ENCODE measurements at places on chromosomes 6 and 20.

DNA sequence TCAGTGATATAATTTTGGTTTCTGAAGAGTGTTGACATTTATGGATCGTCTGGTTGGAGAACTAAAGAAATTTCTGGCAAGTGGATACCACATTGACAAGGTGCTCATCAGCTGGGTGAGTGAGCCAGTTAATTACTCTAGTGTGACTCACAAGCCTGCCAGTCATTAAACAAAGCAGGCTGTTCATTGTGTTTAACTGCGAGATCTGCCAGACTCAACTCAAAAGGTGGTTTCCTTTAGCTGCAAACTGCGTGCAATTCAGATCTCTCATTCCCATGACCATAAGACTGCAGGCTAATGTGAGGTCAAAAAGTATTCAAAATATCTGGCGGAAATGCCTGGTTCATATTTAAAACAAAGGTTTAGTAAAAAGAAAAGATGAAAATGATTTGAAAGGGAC is 32.5 kb upstream of the IYD start:
- DNase-seq, result no peak

- peak; percentile 60 for DNase-seq
These were observed 7.9 kb downstream of the COL9A3 start for GRCh38 chr20:62824476-62825332.

- DNase-seq, result no peak
These were observed 65.8 kb downstream of the E2F3 start for GRCh38 chr6:20467437-20467836.

- DNase-seq, result no peak
These were observed 176.4 kb upstream of the BMP2 start for GRCh38 chr20:6590891-6591637.

DNA sequence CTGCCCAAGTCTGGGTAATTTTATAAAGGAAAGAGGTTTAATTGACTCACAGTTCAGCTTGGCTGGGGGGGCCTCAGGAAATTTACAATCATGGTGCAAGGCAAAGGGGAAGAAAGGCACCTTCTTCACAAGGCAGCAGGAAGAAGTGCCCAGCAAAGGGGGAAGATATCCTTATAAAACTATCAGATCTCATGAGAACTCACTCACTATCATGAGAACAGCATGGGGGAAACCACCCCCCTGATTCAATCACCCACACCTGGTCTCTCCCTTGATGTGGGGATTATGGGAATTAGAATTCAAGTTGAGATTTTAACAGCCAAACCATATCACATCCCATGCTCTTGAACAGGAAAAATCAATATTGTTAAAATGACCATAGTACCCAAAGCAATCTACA is 215.2 kb upstream of the TAB2 start:
- no peak for DNase-seq

DNA sequence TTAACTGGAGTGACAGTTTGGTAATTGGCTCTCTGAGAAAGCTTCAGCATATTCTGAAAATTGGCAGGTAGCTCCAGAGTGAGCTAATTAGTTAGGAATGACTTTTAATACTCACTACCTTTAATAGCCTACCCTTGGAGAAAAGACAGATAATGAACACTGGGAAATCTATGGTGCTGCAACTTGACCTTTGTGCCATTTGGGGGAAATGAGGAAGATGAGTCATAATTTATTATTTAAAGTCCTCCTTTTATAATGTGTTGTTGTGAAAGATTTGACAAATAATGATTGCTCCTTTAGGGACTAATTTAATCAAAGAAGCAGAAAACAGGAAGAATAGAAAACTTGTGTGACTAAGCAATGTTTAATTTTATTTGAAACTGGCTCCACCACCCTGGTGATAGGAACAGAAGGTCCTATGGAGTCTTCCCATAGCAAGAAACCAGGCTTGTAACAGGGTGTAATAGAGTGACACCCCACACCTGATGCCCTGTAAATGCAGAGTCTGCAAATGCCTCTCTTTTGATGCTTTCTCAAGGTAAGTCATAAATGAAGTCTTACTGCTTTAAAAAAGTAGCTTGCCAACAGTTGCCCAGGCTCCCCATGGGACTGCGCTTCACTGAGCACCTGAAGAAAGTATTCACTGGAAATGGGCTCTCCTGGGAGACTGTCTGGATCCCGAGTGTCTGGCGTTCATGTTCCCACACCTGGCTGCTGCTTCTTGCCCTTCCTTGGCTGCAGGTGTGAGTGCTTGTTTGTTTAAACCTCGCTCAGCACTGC is 134.4 kb downstream of the LRRC1 start:
- DNase-seq, result no peak

DNA sequence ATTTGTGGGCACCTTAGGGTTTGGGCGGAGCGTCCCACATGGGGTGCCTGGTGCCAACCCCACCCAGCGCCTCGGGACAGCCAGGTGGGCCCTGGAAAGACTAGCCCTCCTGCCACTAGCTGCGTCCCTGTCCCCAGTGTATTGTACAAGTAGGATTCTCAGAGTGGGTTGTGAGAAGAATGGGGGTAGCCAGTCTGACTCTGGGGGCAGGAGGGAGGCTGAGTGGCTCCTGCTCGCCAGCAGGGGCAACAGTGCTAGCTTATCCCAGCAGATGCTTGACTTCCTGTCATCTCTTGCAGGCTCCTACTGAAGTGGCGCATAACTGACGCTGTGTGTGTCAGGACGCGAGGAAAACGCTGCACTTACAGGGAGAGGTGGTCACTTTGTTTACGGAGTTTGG is 9.3 kb downstream of the PSMA7 start:
- DNase-seq, result no peak

GRCh38 chr20:34171640-34172039 is 59.6 kb upstream of the EIF2S2 start:
- peak; percentile 74 for DNase-seq

- DNase-seq, result no peak
These were observed 26.9 kb upstream of the LRRC1 start for GRCh38 chr6:53767941-53768340.

- no peak for DNase-seq
These were observed 14.3 kb upstream of the SLC13A3 start for GRCh38 chr20:46665602-46666001.

GRCh38 chr20:62792182-62792939 is 3.9 kb upstream of the MRGBP start:
- no peak for DNase-seq

- DNase-seq, result no peak
These were observed 33.7 kb downstream of the RNF146 start for GRCh38 chr6:127300411-127300810.

GRCh38 chr6:159463119-159463829 is 229.8 kb downstream of the SOD2 start:
- no peak for DNase-seq

GRCh38 chr20:40471261-40471629 is 217.8 kb downstream of the MAFB start:
- peak; percentile 14 for DNase-seq

GRCh38 chr6:14789996-14790395 is 455.9 kb upstream of the JARID2 start:
- no peak for DNase-seq

DNA sequence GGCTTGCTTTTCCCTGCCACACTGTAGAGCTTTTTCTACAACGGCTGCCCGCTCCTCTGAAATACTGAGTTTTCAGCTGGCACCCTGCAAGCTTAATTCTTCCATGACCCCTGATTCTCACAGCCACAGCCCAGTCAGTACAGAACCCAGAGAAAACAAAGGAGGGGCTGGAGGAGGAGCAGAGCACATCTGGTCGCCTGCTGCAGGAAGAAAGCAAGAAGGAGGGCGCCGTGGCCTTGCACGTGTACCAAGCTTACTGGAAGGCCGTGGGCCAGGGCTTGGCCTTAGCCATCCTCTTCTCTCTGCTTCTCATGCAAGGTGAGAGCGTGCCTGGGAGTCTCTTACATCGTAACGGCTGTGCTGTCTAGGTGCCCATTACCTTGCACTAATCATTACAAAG is 11.3 kb downstream of the DLK2 start:
- DNase-seq, result no peak

GRCh38 chr6:42367353-42368011 is 84.2 kb downstream of the TRERF1 start:
- DNase-seq, result no peak

DNA sequence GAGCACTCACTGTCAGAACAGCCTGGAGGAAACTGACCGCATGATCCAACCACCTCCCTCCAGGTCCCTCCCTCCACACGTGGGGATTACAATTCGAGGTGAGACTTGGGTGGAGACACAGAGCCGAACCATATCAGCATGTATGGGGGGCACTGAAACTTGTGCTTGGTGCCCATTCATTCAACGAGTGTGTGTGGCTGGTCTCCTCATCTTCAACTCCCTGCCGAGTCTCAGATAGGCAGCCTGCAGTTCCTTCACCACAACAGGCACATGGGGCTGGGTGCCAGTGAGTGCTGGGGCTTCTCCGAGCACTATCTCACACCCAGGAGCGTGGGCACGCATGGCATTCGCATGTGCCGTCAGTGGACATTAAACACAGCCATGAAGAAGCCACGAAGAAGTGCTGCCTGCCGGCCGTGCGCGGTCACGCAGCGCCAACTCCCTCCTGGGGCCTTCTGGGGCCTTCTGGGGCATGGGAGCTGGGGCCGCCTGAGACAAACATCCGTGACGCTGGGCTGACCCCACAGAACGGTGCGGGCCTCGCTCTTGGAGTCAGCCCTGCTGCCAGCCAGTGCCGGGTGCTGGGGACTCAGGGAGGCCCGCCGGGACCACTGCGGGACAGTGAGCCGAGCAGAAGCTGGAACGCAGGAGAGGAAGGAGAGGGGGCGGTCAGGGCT is 714 bp upstream of the RTEL1 start:
- DNase-seq, result no peak

DNA sequence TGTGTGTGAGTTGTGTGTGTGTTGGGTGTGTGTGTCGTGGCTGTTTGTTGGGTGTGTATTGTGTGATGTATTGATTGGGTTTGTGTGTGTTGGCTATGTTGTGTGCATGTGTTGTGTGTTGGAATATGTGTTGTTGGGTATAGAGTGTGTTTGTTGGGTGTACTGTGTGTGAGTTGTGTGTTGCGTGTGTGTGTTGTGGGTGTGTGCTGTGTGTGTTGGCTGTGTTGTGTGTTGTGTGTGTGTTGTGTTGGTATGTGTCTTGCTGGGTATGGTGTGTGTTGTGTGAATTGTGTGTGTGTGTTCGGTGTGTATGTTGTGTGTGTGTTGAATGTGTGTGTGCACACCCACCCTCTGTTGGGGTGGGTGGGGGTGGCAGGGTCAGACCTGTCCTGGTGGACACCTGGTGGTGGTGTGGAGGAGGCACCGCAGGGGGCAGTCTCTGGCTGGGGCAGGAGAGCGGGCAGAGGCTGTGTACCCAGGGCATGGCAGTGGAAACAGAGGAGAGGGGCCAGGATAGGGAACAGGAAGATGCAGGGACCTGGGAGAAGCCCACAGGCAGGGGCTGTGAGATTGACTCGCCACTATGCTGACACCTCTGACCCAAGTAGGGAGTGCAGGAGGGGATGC is 25.5 kb upstream of the PXDC1 start:
- no peak for DNase-seq

DNA sequence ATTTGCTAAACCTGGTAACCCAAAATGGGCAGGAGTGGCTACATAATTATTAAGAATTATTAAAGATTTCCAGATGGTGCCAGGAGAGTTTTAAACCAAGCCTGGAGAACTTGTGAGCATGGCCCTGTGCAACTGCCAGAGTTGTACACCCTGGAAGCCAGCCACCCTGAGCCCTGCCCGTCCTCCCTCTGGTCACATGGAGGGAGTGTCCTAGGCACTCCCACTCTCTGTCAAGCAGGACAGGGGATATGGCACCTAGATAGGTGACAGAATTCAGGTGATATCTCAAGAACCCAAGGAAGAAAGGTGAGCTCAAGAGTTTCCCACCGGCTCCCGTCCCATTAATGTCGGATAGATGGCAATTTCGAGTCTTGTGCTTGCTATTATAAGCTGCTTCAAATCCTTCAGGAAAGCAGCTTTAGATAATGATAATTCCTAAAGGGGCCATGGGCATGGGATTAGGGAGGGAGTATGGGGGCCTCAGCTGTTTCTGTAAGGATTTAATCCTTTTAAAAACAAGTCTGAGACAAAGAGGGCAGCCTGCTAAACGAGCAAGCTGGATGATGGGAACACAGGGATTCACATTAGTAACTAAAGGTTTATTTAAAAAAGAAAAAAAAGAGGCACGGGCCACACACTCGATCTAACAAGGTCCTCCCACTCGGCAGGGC is 169.1 kb downstream of the BMP7 start:
- DNase-seq, result no peak

DNA sequence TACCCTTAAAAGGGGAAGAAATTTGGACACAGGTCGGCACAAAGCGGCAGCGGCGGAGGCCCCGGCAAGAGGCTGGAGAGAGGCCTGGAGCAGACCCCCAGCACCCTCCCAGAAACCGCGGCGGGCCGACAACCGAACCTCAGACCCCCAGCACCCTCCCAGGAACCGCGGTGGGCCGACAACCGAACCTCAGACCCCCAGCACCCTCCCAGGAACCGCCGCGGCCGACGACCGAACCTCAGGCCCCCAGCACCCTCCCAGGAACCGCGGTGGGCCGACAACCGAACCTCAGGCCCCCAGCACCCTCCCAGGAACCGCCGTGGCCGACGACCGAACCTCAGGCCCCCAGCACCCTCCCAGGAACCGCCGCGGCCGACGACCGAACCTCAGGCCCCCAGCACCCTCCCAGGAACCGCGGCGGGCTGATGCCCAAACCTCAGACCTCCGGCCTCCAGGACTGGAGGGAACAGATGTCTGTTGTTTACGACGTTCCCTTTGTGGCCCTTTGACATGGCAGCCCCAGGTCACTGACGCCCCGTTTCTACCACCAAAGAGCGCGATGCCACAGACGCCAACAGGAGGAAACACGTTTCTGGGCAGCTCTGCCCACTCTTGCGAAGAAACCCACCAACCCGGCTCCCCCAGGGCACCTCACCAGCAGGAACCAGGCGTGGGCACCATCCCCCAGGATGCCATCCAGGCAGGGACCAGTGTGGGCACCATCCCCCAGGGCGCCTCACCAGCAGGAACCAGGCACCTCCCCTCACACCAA is 28.4 kb downstream of the ZBTB46 start:
- DNase-seq, result no peak

DNA sequence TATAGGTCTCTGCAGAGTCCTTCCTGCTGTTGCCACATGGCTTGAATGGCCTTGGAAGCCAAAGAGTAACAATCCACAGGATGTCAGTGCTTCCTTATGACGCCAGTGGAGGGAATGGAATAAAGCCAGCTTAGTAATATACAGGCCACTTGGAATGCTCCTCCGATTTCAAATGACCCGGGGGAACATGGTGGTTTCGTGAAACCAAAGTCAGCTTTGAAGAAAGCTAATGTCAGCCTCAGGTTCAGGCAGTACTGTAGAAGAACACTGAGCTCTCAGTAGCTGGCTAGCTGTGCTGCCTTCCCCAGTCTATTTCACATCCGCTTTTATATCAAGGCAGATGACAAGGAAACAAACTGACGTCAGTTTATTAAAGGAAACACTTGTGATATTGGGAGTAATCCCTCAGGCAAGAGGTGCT is 189.1 kb downstream of the DTNBP1 start:
- no peak for DNase-seq
